ENCODE measurements at places on chromosomes 12 and 14.

DNA sequence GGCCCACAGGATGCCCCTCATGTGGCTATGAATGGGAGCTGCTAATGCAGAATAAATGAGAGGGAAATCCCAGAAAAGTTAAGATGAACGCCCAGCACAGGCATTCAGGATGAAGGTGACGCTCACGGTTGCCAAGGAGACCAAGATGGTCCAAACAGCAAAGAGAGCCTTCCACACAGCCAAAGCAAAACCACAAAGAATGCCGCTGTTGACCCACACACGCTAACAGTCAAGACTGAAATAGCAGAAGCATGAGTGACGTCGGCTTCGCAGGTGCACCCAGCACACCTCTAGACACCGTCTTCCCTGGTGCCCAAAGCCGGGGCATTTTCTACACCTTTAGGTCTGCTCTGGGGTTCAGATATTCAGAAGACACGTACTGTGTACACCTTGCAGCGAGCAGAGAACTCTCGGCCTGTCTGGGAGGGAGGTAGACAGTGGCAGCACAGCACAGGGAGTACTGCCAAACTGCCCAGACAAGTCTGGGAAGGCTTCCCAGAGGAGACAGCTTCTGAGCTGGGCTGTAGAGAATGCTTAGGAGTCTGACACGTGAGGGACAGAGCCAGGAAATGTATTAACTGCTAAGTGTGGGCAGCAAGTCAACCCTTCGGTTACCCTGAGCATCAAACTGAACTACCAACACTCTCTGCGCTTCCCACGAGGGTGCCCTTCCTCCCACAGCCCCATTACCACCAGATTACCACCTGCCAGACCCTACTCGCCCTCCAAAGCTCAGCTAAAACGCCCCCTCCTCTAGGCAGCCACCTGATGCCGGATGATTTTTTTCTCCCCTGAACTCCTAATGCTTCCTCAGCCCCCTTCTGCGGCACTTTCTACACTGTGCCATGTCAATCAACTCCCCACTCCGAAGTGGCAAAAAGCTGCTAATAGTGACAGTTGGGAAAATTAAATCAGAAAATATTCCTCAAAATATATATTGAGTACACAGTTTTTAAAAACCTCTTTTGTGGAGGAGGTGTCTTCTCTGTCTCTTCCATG lies 50.1 kb downstream of the CCDC88C start:
- no peak for DNase-seq

DNA sequence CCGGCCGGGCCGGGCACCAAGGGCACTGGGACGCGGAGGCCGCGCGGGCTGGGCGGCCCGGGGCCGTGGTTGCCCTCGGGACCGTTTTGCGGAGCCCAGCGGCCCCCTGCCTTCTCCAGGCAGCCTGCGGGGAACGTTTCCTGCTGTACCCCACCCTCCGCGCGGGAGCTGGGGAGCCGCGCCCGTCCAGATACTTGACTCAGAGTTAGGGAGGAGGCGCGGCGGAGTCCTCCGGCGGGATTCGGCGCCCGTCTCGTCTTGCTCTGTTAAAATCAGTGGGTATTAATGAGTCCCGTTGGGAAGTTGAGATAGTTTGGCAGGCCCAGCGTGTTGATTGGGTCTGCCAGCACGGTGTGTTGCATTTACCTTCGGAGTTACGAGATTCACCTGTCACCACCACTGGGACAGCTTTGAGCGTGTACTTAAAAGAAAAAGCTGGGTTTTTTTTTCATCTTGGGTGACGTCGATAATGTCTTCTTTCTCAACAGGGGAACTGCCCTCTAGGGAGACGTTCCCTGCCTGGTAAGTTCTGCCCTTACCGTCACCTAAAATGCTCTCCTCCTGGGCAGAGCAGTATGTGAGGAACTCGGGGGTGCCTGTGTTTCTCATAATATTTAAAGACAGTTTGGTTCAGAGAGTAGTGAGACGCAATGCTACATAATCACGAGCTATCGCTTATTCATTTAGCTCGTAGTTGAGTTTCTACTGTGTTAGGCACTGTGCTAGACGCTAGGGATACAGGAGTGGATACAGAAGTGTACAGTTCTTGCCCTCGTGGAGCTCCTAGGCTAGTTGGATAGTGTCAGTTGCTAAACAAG lies 596 bp downstream of the DLST start:
- no peak for DNase-seq

DNA sequence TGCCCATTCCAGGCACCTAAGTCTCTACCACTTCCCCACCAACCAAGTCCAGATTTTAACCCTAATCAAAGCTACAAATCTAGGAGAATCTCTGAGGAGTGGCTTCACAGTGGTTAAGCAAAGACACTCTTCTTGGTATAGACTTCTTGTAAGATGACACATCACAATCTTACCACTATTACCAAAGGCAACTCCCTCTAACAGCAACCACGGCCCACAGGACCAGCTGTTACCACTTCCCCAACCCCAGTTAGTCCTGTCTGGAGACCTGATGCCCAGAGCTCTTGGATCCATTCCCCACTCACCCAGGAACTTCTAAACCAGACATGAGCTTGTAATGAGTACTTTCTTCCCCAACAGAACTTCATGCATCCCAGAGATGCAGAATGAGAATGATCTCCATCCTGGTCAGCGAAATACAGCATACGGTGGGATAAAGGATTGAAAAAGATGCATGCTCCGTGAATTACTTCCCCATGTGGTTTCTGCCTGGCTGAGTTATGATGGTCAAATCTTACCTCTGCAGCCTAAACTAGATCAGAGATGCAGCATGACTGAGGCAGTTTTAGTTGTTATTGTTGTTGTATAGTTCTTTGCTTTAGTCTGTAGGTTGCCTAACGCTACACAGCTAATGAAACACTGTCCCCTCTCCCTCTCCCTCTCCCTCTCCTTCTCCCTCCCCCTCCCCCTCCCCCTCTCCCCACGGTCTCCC lies 87.7 kb upstream of the FOXN3 start:
- no peak for DNase-seq

DNA sequence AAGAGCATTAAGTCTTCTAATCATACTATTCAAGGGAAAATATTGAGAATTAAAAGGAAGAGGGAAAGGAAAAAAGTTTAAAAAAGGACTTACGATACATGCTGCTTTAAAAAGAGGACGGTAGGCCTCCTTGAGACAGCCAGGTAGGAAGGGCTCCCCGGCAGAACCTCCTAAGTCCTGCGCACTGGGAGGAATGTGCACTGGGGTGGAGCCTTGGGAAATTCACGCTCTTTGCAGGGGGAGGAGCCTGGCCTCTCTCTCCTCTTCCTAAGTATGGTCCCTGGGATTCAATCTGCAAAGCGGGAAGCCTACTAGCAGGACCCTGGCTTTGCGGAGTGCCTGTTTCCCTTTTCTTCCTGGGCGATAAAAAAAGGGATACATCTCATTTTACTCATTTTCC lies 553.0 kb downstream of the RPS29 start:
- no peak for DNase-seq

DNA sequence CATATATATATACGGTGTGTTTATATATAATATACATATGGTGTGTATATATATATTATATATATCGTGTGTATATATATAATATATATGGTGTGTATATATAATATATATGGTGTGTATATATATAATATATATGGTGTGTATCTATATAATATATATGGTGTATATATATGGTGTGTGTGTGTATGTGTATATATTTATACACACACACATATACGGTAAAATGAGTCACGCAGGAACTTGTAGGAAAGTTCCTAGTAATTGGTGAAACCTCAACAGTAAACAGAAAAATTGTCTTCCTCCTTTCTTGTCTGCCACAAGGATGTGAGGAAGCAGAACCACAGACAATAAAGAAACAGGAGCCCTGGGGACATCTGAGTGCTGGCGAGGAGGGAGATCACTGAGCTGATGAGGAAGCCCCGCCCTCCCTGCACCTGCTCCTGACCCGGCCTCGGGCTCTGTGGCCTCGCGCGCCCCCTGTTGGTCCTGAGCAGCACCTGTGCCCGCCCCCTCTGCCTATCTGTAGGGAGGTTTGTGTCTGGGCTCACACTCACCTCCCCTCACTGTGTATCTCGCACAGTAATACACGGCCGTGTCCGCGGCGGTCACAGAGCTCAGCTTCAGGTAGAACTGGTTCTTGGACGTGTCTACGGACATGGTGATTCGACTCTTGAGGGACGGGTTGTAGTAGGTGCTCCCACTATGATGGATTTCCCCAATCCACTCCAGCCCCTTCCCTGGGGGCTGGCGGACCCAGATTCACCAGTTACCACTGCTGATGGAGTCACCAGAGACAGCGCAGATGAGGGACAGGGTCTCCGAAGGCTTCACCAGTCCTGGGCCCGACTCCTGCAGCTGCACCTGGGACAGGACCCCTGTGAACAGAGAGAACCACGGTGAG lies 1079.4 kb downstream of the TMEM121 start:
- no peak for DNase-seq

Data from ovary (tissue), 10 donors.